Nephron progenitor cell (in vitro differentiated cells): ENCODE measurements at places on chromosomes 6 and 20.

DNA sequence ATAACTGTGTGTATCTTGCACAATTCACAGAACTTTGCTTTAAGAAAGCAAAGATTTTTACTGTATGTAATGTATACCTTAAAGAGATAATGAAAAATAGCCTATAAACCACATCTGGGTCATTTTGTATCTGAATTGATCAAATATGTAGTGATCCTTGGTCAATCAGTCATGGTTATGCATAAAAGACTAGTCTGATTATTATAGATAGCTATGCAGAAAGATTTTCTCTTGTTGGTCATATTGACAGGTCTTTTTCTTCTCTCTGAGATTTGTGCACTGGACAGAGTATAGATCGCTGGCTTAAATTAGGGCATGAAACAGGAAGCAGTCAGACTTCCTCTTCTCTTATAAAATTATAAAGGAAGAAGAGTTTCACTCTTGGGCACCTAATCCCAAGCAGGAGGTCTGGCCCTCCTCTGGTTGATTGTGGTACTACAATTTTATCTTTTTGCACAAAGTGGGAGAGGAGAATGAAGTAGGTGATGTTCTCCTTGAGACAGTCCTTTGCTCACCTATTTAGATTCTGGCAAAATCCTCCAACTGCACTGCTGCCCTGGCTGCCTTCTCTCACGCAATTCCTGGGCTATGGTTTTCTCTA, 380.9 kb upstream of the RGS17 start:
- DNase-seq: peak; percentile 23

- no peak for DNase-seq
Measured at GRCh38 chr6:105326216-105326615, 76.7 kb downstream of the PREP start.

DNA sequence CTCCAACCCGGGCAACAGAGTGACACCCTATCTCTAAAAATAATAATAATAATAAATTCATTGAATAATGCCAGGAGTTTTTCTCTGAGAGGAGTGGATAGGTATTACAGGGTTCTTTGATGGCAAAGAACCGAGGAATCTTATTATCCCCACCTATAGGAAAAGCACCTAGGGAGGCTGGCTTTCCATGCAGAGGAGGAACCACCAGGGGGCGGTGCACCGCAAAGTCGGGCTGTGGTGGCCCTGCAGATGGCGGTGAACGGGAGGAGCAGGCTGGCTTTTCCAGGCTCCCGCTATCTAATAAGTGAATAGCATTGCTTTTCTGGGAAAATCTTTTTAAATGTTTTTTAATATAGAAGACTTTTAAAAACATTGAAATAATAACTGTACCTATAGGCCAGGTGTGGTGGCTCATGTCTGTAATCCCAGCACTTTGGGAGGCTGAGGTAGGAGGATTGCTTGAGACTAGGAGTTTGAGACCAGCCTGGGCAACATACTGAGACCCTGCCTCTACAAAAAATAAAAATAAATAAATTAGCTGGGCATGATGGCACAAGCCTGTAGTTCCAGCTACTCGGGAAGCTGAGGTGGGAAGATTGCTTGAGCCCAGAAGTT, 864.2 kb downstream of the KIF16B start:
- peak; percentile 69 for DNase-seq

DNA sequence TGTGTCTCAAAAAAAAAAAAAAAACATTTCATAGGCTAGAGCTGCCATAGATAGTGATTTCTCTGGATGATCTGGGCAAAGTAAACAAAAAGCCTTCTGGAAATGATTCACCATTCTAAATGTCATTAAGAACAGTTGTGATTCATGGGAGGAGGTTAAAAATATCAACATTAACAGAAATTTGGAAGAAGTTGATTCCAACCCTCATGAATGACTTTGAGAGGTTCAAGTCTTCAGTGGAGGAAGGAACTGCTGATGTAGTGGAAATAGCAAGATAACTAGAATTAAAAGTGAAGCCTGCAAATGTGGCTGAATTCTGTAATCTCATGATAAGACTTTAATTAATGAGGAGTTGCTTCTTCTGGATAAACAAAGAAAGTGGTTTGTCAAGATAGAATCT, 26.8 kb upstream of the MMP24 start:
- no peak for DNase-seq

DNA sequence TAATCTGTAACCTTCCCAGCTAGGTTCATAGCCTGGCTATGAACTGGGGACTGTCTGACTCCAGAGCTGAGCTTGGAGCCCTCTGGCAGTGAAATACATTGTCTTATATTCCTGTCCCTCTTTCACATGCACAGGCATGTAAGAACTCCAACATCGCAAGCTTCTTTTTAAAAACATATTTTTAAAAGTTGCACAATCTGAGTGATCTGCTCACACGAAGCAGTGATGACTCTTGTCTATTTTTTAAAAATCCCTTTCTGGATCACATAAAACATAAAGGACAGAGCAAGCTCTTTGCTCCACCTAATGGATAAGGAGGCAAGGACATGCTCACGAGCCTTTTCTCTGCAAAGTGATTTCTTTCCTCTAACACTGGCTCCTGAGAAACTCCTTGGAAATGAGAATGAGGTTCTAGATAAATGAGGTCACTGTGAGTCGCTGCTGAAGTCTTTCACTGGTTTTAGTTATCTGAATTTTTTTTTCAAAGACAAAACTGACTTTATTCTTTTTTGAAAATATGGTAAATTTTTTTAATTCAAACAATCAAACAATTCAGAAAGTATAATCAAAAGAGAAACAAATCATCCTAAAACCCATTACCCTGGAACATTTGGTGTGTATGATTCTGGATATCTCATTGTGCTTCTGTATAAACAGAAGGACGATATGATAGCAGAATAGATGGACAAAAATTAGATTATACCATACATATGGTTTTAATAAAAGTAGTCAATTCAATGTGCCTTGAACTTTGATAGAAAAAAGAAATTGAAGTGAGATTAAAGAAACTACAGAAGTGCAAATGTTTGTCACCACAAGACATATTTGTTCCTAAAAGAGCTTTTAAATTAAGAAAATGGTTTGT, 30.8 kb downstream of the IL20RA start:
- DNase-seq: no peak
